Chondrocyte (in vitro differentiated cells): ENCODE measurements at places on chromosomes 4 and X. TPM values are rescaled to one million over a fixed set of nuclear protein-coding genes. Genes with fewer than 3 reads are reported as not detected.

GRCh38 chrX:49003696-49004095, 1.6 kb upstream of the GRIPAP1 start:
- peaks cover 14% of the 10 kb centered on the region for H3K4me1 ChIP-seq
- no peak overlapping the region for H3K27ac ChIP-seq
- no peak for DNase-seq
- peaks cover 3% of the 10 kb centered on the region for H3K36me3 ChIP-seq
- no peak overlapping the region for H3K4me3 ChIP-seq

- no peaks in the 10 kb centered on the region for H3K36me3 ChIP-seq
- H3K27me3 ChIP-seq, result peaks cover 2% of the 10 kb centered on the region
- H3K27ac ChIP-seq, result no peak overlapping the region
- DNase-seq, result no peak
These were observed 113.8 kb downstream of the PCDH19 start for GRCh38 chrX:100296183-100296753.

DNA sequence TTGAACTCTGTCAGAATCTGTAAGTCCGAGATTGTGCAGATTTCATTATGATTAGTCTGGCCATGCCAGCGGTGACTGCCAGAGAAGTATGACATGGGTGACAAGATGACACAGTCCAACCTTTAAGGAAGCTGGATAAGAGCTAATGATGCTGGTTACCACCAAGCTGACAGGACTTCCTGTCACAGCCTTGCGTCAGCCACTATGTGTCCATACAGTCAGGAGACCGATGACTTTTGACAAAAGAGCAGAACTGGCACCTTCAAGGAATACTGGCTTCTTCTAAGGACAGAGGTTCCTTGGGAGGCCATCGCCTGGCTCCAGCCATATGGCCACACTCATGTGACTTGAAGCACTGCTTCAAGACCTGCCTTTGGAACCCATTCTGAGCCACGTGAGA, 67.2 kb upstream of the TFDP3 start:
- no peaks in the 10 kb centered on the region for H3K4me1 ChIP-seq
- H3K27me3 ChIP-seq, result no peaks in the 10 kb centered on the region
- no peak overlapping the region for H3K27ac ChIP-seq
- DNase-seq, result no peak
- no peak overlapping the region for H3K4me3 ChIP-seq

SMPX gene
- 0.57 to 1.5 TPM in 2 of 3 replicates, not detected in the other for total RNA-seq

GRCh38 chr4:55827582-55827981, 8.0 kb downstream of the EXOC1L start:
- H3K4me1 ChIP-seq, result no peaks in the 10 kb centered on the region
- H3K27ac ChIP-seq, result no peak overlapping the region
- H3K36me3 ChIP-seq, result no peaks in the 10 kb centered on the region

DNA sequence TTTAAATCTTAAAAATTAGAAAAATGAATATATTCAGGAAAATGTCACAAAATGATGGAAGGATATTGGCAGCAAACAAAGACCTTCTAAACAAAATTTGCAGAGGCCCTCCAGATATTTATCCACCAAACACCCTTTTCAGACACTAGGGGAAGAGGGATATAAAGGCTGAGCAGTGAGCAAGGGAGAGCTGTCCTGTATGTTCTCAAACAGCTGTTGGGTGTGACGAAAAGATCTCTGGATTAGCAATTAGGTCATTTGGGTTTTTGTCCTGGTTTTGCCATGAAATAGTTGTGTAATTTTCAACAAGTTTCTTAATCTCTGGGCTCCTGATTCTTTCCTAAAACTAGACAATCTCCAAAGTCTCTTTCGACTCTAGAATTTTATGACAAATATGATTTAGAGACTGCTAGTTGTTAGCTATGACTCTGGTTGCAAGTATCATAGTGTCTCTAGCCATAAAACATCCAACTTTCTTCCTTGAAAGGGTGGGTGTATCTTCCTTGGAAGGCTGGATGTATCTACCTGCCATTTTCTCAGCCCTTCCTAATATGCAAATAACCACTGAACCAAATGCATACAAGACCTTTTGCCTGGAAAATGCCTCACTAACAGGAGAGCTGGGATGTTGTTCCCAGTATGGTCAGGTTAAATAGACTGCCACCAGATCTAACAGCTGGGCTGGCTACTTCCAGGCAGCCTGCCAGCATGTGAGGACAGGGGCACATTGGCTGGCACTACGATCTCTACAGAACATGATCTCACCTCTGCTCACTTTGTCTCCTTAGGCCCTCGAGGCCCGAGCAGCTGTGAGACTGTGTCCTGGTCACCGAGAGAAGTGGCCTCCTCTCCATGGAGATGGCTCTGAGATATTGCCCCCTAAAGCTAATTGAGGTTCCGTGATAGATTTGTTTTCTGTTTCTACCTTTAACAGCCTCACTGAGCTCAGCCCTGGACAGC, 225.5 kb upstream of the JADE1 start:
- H3K27me3 ChIP-seq, result no peaks in the 10 kb centered on the region
- H3K4me3 ChIP-seq, result no peak overlapping the region
- no peak overlapping the region for H3K27ac ChIP-seq
- DNase-seq, result no peak

DNA sequence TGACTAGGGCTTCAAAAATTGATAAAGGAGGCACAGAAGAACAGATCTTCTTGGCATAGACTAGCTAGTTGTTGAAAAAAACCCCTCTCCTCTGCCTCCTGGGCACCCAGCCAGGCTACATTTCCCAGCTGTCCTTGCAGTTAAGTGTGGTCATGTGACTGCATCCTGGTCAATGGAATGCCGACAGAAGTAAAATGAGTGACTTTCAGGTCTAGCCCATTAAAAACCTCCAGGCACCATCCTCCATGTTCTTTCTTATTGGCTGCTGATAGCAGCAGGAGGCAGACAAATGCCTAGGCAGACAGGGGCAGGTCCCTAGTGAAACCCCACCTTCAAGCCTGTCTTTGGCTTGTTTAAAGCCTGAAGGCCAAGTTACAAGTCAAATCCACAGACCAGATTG, 35.3 kb downstream of the ATXN3L start:
- no peak overlapping the region for H3K4me3 ChIP-seq
- no peak for DNase-seq
- H3K36me3 ChIP-seq, result no peaks in the 10 kb centered on the region
- no peaks in the 10 kb centered on the region for H3K27me3 ChIP-seq
- H3K27ac ChIP-seq, result no peak overlapping the region
